ENCODE measurements at places on chromosomes 7 and 10. TPM values are rescaled to one million over a fixed set of nuclear protein-coding genes. Genes with fewer than 3 reads are reported as not detected.
A peak's percentile ranks its signal among the peaks of the same experiment; 100 is the strongest.

DNA sequence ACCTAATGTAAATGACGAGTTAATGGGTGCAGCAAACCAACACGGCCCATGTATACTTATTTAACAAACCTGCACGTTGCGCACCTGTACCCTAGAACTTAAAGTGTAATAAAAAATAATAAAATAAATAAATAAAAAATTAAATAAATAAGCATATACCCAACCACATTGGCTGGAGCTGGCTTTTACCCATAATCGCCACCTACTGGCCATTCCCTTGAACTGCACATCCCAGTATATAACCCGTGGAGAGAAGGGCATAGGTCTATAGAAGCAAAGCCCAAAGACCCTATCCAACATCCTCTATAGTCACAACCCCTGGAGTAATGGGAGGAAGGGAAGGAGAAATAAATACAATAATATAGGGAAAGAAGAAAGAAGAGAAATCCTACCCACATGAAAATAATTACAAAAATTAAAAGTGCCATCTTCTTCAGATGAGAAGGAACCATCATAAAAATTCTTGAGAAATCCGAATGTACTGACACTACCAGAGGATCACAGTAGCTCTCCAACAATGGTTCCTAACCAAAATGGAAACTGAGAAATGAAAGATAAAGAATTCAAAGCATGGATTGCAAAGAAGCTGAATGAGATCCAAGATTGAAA is 65.6 kb downstream of the TWIST1 start:
- DNase-seq = no peak

- peak; percentile 89 for DNase-seq
These were observed 553 bp downstream of the TSPAN15 start for GRCh38 chr10:69451784-69452251.

TRIM8 gene
- 146 TPM for total RNA-seq

CREB5 gene
- 8.9 TPM for total RNA-seq

DNA sequence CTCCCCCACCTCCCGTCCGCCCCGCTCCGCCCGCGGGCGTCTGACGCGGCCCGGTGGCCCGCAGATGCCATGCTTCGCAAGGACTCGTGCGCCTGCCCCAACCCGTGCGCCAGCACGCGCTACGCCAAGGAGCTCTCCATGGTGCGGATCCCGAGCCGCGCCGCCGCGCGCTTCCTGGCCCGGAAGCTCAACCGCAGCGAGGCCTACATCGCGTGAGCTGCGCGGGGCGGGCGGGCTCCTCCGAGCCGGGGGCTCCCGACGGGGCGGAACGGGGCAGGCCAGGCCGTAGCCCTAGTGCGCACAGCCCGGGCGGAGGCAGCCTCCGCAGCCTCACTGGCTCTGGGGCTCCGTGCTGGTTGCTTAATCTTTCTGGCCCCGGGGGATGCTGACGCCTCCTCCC is 2.8 kb downstream of the ASIC3 start:
- DNase-seq = peak; percentile 79

DNA sequence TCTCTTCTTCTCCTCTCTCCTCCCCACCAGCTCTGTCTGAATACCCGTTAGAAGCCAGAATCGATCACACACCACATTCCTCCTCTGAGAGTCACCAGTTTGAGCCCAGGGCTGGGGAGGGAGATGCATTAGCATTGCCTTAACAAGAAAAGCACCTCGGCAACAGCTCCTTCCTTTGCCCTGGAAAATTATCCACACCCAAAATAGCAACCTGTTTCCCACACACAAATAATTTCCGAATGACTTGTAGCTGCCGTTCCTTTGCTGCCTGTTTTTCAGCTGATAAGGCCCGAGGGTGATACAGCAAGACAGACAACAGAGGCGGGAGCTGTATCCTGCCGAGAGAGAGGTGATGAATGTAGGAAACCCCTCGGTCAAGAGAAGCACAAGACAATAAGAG is 91.3 kb downstream of the CPXM2 start:
- no peak for DNase-seq

DIP2C gene
- 17.3 TPM for total RNA-seq

DNA sequence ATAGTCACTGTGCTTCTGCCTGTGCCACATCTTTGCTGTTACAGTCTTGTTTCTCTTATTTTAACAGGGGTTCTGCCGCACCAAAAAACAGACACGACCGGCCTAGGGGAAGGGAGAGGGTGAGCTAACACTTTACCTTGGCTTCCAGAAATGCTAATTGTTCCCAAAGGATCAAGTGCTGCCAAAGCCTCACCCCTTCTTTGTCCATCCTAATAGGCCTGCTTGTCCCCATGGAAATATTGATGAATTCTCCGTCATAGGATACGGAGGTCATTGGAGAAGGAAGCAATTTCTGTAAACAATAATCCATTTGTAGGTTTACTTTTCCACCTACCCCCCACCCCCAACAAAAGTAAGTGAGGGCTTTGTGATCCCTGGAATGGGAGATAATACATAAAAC is 567.3 kb downstream of the KCNMA1 start:
- no peak for DNase-seq

DNA sequence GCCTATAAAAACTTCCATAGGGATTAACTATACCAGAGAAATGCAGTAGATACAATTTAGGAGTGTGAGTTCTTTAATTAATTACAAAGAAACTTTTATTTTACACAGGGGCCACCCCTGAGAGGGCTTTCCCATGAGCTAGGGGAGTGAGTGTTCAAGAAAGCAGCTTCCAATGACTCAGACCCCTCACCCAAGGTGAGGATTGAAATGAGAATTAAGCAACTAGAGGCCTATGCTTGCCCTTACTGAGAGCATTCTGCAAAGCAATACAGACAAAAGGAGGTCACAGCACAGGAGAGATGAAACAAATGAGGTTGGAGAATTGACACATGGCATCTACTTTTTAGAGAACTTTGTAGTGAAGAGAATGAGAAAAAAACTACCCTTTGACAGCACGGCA is 301.8 kb downstream of the WDR11 start:
- DNase-seq = no peak

FAM20C gene
- total RNA-seq = 58.8 TPM

DNA sequence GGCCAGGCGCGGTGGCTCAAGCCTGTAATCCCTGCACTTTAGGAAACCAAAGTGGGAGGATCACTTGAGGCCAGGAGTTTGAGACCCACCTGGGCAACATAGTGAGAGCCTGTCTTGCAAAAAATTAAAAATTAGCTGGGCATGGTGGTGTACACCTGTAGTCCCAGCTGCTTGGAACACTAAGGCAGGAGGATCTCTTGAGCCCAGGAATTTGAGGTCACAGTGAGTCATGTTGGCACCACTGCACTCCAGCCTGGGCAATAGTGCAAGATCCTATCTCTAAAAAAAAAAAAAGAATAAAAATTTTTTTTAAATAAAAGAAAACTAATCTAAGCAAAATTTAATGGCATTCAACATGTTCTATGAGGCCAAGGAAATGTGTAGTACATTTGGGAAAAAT is 44.9 kb upstream of the UBN2 start:
- no peak for DNase-seq

DNA sequence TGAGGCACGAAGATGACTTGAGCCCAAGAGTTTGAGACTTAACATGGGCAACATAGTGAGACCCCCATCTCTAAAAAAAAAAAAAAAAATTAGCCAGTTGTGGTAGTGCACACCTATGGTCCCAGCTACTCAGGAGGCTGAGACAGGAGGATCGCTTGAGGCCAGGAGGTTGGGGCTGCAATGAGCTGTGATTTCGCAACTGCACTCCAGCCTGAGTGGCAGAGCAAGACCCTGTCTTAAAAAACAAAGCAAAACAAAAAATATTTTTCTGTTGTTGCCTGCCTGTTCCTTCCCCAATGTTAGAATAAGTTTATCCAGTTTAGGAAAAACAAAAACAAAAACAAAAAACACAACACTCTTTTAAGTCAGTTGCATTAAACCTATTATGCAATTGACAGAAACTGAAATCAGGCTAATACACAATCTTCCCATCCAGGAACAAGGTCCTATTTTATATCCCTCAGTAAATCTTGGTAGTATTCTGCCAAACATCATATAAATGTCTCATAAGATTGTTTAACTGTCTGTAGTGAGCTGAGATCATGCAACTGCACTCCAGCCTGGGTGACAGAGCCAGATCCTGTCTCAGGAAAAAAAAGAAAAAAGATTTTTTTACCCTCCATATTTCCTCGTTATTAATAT is 4.9 kb downstream of the PILRA start:
- DNase-seq = peak; percentile 19

GRCh38 chr10:14439451-14440259 is 108.9 kb upstream of the FRMD4A start:
- no peak for DNase-seq

GRCh38 chr10:92785118-92785517 is 63.2 kb upstream of the EXOC6 start:
- DNase-seq = no peak

DNA sequence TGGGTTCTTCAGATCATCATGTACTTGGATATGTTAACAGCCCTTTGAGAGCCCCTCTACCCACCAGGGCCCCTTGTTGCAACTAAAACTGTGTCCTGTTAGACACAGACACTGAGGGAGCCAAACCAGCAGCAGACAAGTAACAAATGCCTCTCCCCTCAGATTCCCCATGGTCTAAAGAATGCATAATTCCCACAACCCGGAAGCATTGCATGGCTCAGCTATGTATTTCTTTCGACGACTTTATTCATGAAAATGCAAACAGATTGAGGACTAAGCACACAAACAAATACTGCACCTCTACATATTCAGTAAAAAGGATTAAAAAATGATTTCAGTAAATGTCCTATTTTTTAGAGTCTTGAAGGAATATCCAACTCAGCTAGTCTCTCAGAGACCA is 70.1 kb upstream of the HECW1 start:
- DNase-seq = no peak

DNA sequence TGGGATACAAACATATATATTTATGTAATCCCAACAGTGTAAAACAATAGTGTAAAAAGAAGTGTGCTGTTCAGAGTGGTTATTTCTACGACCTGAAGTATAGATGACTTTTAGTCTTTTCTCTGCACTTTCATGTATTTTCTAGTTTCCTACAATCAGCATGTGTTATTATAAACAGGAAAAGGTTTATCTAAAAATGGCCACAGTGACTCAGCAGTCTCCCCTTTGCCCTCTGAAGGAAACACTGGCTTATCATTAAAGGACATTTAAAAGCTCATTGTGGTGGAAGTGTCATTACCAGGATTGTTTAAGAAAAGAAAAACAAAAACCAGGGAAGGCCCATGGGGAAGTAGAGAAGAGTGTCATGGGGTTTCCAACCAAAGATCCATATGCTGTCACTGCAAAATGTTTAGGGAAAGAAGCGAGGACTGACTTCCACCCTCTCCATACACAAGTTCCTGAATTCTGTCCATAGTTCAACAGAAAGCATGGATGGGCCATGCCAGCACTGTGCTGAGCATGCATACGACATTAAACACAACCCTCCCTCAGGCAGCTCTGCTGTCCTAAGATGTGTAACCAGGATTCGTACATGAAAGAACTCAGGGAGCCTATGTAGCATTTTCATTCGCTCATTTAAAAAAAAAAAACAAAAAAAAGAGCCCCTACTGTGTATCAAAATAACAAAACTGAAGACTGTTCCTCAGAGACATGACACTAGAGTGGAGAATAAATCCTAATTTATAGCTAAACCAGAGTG is 10.2 kb downstream of the CYREN start:
- DNase-seq = no peak

- no peak for DNase-seq
These were observed 123.8 kb downstream of the ADRA2A start for GRCh38 chr10:111200505-111201186.

DNA sequence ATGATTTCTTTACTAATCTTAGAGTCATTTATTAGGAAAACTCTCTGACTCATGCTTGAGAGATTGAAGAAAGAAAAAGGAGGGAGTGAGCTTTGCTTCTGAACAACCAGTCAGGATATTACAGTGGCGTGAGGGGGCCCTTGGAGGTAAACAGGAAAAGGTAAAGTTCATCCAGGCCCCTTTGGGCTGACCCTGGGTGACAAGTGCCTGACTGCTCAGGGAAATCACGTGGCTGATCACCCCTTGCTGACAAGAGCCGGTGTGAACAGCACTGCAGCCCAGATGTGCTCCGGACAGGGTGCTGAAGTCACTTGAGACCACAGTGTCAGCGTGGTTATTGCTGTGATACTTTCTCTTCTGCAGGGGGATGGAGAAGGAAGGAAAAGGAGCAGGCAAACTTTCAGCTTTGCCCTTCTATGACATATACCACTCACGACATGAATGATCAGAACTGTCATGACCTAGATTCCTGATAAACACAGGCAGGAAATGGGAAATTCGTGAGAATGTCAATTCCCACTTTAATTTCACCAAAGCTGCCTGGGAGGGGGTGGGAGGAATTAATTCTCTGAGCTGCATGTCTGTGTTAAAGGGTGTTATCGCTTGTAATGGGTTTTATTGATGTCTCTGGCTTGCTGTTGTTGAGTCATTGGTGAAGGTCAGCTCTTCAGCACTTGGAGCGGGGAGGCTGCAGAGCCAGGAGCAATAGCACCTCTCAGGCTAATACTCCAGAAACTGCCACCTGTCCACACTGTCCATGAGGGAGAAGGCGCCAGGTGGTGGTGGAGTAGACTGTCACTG is 139.8 kb upstream of the AOAH start:
- DNase-seq = no peak

JAKMIP3 gene
- total RNA-seq = 0.32 TPM

DNA sequence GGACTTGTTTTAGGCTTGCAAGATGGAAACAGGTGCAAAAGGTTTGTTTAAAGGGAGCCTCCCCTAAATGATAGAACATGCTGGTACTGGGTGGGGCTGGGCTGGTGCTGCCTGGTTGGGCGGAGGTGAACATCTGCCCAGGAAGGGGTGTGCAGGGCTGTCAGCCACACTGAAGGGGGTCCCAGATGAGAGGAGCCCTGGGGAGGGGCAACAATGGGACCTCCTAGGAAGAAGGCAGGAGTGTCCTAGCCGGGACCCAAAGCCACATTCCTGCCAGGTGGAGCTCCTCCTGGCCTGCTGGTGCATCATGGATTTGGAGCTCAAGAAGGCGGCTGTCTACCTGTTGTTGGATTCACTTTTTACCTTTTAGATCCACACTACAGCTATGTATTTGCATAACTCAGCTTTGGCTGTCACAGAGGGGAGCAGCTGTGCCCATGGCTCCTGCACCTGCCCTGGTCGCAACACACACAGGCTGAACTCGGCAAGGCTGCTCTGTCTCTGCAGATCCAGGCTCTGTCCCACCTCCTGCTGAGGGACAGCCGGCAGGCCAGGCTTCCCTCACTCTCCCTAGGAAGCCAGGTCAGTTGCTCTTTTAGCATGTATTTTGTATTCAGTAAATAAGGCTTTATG is 59.9 kb downstream of the ADARB2 start:
- DNase-seq = no peak

- no peak for DNase-seq
These were observed 65.8 kb downstream of the PIP4K2A start for GRCh38 chr10:22648547-22648961.

DNA sequence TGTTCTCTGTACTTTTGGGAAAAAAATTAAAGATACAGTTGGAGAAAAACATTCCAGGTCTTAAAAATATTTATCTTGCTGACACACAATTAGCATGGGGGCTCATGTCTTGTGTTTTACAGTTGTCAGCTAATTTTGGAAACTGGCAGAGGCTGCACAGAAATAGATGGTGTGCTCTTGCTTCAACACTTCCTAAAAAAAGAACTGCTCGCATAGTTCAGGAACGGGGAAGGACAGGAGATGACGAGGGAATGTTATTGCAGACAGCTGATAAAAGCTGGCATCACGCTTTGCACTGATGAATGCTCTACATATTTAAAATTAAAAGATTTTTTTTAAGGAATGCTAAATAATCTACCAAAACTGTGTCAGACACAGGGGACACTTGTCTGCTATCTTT is 103.5 kb upstream of the CELF2 start:
- no peak for DNase-seq

- DNase-seq = no peak
These were observed 5.2 kb downstream of the KAT6B start for GRCh38 chr10:74831518-74832120.

GRCh38 chr10:104350127-104350635 is 3.5 kb upstream of the CFAP58 start:
- no peak for DNase-seq

ZNF365 gene
- 1.3 TPM for total RNA-seq
